Mesothelial cell of epicardium (in vitro differentiated cells): ENCODE measurements at places on chromosomes 6 and 20. TPM values are rescaled to one million over a fixed set of nuclear protein-coding genes. Genes with fewer than 3 reads are reported as not detected.

Gene SERPINB1
- 18.5 to 20.3 TPM (median 19.5 TPM) in 3 replicates for total RNA-seq

Gene IL20RA
- total RNA-seq: 1.1 to 2.1 TPM (median 1.7 TPM) in 3 replicates

Gene FOXQ1
- total RNA-seq: 0.20 to 0.53 TPM (median 0.41 TPM) in 3 replicates

Gene KCNS1
- 0.09 TPM in 1 of 3 replicates, not detected in the others for total RNA-seq

Gene IL17A
- total RNA-seq: not detected in 3 replicates

Gene SIRPG
- total RNA-seq: not detected in 3 replicates

Gene TSHZ2
- 28.8 to 31.0 TPM (median 29.1 TPM) in 3 replicates for total RNA-seq

Gene SIGLEC1
- 0.04 TPM in 1 of 3 replicates, not detected in the others for total RNA-seq

Gene PLEKHG1
- total RNA-seq: 65.7 to 69.4 TPM (median 69.3 TPM) in 3 replicates

Gene GTF3C6
- 56.6 to 58.8 TPM (median 58.8 TPM) in 3 replicates for total RNA-seq

Gene SCUBE3
- 51.9 to 54.8 TPM (median 53.2 TPM) in 3 replicates for total RNA-seq

Gene SEL1L2
- total RNA-seq: not detected in 3 replicates

Gene PLA2G7
- 0.45 to 0.54 TPM (median 0.49 TPM) in 3 replicates for total RNA-seq

Gene GPR6
- total RNA-seq: not detected in 3 replicates

Gene SAMD5
- 10.6 to 12.6 TPM (median 12.0 TPM) in 3 replicates for total RNA-seq
